ENCODE measurements at places on chromosomes 7 and 10. TPM values are rescaled to one million over a fixed set of nuclear protein-coding genes. Genes with fewer than 3 reads are reported as not detected.

DNA sequence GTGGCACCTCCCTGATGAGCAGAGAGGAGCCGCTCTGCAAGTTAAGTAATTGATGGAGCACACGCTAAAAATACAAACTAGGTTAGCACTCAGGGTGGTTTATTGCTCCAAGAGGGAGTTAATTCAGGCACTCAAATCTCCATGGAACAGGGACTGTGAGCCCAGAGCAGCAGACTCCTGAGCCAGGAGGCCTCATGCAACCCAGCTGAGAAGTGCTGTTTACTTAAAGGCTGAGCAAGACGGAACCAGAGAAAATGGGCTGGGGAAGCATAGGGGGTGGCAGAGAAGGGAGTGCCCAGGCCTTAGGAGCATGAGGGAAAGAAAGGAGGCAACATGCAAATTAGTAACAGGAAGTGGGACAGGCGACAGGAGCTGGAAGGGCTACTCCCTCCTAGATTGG, 174.1 kb downstream of the KCNMA1 start:
- H3K4me3 ChIP-seq = no peak overlapping the region
- no peak for DNase-seq
- no peaks in the 10 kb centered on the region for H3K36me3 ChIP-seq
- no peaks in the 10 kb centered on the region for H3K27me3 ChIP-seq

DNA sequence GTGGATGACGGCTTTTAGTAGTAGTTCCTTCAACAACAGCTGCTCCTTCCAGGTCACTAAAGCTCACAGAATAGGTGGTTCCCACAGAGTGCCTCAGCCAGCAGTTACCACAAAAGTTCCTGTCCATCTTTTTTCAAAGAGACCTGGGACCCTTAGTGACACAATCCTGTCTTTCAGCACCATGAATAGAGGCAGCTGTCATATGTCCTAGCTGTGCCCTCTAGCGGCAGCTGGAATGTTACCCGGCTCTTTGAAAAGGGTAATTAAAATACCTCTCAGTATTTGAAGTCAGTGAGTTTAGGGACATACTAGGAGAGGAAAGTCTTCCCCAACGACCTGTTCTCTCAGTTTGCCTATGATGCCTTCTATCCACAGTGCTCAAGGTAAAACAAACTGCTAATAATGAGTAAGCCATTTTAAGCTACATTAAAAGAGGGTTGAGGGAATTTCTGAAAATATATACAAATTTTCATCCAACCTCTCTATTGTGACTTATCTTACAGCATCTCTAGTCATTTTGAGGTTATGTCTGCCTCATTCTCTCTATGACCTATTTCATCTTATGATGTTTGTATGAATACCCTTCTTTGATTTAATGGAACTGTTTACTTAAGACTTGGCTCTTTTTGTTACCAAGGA, 290.8 kb downstream of the NXPH1 start:
- H3K27me3 ChIP-seq = no peaks in the 10 kb centered on the region
- H3K36me3 ChIP-seq = no peaks in the 10 kb centered on the region
- no peaks in the 10 kb centered on the region for H3K4me1 ChIP-seq
- no peak overlapping the region for H3K4me3 ChIP-seq
- DNase-seq = no peak

GRCh38 chr10:78805176-78805575, 263.6 kb upstream of the ZMIZ1 start:
- H3K4me3 ChIP-seq = no peak overlapping the region
- no peaks in the 10 kb centered on the region for H3K27me3 ChIP-seq
- peaks cover 14% of the 10 kb centered on the region for H3K4me1 ChIP-seq
- no peaks in the 10 kb centered on the region for H3K36me3 ChIP-seq
- DNase-seq = peak; percentile 88

DNA sequence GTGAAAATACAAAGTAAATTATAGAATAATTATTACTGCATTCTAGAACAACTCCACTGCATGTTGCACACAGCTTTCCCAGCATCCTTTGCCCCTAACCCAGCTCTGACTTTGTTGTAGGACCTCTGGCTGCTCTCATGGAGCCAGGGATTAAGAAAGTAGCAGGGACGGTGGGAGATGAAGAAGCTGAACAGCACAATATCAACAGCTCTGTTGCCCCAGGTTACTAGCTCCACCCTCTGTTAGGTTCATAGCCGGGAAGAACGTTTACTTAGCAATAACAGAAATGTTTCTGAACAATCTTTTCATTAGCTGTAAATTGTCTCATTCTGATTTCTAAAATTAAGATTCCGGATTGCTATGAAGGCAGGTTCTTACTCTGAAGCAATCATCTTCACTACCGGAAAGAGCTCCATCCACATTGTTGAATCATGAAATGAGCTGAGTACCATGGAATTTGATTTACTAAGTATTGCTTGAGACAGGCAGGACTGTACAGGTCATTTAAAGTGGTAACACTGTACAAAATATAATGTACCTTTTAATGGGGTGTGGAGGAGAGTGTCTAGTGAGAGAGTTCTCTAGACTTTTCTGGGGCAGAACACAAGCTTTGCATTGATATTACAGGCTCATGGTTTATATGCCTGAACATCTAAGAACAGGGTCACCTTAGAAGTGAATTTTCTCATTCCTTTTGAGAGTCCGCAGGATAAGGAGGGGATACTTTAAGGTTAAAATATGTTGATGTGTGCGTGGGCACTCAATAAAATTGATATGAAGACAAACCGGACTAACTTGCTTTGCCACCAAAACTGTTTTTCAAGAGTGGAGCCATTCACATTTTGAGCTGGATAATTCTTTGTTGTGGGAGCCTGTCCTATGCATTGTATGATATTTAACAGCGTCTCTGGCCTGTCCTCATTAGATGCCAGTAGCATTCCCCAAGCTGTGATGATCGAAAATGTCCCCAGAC, 20.8 kb upstream of the RAB18 start:
- H3K27ac ChIP-seq = no peak overlapping the region
- no peak overlapping the region for H3K4me3 ChIP-seq
- H3K36me3 ChIP-seq = no peaks in the 10 kb centered on the region
- no peaks in the 10 kb centered on the region for H3K27me3 ChIP-seq
- no peaks in the 10 kb centered on the region for H3K4me1 ChIP-seq

DNA sequence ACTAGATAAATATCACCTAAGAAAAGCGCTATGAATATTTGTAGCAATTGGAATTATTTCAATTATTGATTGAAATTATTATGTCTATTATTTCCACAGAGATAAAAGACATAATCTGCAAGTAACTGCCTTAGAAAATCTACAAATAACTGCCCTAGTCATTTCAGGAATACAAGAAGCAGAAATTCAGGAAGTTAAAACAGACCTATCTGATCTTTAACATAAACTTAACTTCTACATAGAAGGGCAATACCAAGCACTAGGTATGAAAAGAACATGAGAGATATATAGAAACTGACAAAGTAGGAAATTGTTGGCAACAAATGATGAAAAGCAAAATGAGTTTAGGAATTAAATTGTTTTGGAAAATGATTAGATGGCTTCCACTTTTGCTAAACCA, 31.8 kb upstream of the AKR1B10 start:
- no peak overlapping the region for H3K4me3 ChIP-seq
- DNase-seq = no peak
- no peaks in the 10 kb centered on the region for H3K4me1 ChIP-seq
- H3K27ac ChIP-seq = no peak overlapping the region
- H3K27me3 ChIP-seq = no peaks in the 10 kb centered on the region
- no peaks in the 10 kb centered on the region for H3K36me3 ChIP-seq

GRCh38 chr7:43758822-43759683, 573 bp downstream of the BLVRA start:
- no peaks in the 10 kb centered on the region for H3K27me3 ChIP-seq
- H3K4me1 ChIP-seq = no peaks in the 10 kb centered on the region
- H3K36me3 ChIP-seq = no peaks in the 10 kb centered on the region
- peak overlapping the region; percentile 55 for H3K4me3 ChIP-seq
- DNase-seq = peak; percentile 31

DNA sequence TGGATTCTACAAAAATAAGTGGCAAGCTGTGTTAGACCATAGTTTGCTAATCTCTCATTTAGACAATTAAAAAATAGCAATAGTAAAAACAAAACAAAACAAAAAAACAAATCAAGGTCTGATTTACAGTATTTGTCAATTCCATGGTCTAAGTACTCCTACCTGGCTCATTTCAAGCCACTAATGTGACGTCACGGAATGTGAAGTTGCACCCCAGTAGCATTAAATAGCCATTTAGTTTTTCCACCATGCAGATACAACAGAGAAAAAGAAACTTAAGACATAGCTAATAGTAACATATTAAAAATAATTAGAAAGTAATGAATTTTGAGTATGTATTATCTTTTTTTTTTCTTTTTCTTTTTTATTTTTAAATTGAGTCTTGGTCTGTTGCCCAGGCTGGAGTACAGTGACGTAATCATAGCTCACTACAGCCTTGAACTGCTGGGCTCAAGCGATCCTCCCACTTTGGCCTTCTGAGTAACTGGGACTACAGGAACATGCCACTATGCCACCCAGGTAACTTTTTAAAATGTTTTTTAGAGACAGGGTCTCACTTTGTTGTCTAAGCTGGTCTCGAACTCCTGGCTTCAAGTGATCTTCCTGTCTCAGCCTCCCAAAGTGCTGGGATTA, 101.2 kb downstream of the MKX start:
- no peak for DNase-seq
- H3K27ac ChIP-seq = no peak overlapping the region
- H3K36me3 ChIP-seq = no peaks in the 10 kb centered on the region
- no peaks in the 10 kb centered on the region for H3K4me1 ChIP-seq
- H3K27me3 ChIP-seq = no peaks in the 10 kb centered on the region

DNA sequence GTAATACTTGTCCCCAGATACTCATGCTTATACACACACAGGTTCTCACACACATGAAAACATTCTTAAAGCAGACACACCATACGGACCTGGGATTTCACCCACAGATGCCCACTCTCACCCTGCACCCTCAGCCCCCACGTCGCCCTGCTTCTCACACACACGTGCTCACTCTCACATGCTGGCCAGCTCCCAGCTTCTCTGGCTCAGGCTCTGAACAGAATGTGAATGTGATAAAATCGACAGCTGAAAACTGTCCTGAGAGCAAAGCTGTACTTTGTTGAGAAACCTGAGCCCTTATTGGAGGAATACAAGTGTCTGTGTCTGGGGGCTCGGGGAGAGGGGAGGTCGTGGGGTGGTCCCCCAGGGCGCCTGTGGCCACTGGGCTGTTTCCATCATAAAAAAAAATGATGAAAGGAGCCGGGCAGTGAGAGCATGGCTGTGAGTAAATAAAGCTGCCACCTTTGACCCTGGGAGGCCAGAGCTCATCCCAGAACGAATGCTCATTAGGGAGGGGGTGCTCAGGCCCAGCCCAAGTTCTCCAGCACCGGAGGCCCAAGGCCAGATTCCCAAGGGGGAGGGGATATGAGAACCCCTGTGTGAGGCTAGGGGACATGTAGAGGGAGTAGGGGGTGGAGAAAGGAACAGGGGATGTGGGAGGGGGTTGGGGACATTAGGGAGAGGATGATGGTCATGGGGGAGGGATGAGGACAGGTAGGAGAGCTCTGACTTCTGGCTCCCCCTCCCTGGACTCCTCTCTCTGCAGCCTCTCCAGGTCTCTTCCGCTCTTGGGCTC, 18.1 kb upstream of the TLX1 start:
- no peak overlapping the region for H3K27ac ChIP-seq
- H3K4me1 ChIP-seq = no peaks in the 10 kb centered on the region
- H3K4me3 ChIP-seq = no peak overlapping the region
- DNase-seq = no peak
- H3K36me3 ChIP-seq = no peaks in the 10 kb centered on the region
- H3K27me3 ChIP-seq = no peaks in the 10 kb centered on the region

DNA sequence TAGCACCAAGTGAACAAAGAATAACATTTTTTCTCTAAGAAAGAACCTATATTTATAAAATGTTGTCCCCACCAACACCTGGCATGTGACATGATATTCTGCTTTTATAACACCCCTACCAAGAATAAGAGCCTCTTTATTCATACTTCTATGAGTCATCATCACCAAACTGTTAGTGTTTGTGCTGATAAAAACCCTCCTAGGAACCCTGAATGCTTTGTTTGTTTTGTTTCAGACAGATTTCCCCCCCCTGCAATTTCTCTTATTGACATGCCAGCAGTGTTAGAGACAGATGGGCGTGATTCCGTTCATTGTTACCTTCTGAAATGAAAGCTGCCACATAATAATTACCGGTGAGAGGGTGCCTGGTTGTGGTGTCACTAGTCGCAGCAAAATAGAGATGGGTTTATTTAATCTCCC, 651.1 kb downstream of the SORCS1 start:
- DNase-seq = no peak
- H3K4me1 ChIP-seq = no peaks in the 10 kb centered on the region
- H3K27ac ChIP-seq = no peak overlapping the region
- no peaks in the 10 kb centered on the region for H3K36me3 ChIP-seq

DNA sequence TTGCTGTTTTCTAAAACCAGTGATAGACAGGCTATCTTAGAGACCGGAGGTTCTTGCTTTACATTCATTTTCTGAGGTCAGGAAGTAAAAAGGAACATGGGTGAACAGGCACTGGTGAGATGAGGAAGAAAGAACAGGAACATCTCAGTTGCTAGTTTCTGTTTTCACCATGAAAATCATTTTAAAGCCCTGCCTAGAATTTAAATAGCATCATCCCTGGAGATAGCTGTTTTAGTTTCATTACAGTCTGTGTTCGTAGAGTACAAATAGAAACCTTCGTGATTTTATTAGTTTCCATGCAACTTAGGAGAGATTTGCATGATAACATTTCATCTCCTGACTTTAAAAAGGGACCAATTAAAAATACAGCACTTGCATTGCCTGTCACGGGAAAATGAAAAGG, 14.7 kb downstream of the KCNMA1 start:
- H3K27me3 ChIP-seq = no peaks in the 10 kb centered on the region
- H3K4me1 ChIP-seq = peaks cover 3% of the 10 kb centered on the region
- H3K27ac ChIP-seq = peak overlapping the region; percentile 65
- no peak for DNase-seq

DNA sequence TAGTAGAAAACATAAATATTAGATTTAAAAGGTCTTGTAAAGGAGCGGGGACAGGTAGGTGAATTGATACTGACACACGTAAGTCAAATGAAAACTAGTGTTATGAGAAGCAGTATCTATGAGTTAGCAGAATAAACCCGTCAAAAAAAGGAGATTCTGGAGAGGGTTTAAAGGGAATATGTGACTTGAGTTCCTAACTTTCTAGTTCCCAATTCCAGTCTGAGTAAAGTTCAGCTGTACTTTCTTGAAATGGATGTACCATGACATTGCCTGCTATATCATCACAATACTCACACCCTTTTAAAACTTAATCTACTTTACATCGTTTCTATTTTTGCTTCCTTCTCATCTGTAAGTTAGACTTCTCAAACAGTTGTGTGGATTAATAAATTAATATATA, 122.2 kb downstream of the NRBF2 start:
- H3K27ac ChIP-seq = peak overlapping the region; percentile 50
- no peaks in the 10 kb centered on the region for H3K4me1 ChIP-seq
- no peaks in the 10 kb centered on the region for H3K36me3 ChIP-seq
- no peaks in the 10 kb centered on the region for H3K27me3 ChIP-seq
- no peak for DNase-seq
- H3K4me3 ChIP-seq = no peak overlapping the region

DNA sequence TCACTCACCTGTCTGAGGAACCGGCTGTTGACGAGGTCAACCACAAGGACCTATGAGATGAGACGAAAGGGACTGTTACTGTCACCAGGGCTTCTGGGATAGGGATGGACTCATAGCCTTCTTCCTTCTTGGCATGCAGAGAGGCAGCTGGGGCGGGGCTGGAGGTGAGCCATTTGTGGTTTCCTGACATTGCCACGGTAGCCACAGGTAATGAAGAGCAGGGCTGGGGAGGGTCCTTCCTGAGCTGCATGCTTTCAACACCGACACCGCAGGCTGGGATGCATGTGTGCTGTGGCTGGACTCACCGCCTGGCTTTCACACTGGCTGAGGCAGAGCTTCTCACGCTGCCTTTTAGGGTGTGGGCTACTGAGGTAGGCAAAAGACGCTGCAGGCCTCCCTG, 46.4 kb upstream of the MKRN1 start:
- H3K36me3 ChIP-seq = no peaks in the 10 kb centered on the region
- H3K27me3 ChIP-seq = no peaks in the 10 kb centered on the region
- H3K27ac ChIP-seq = peak overlapping the region; percentile 45

Gene PAX2
- total RNA-seq = not detected

Gene CALML3
- total RNA-seq = not detected

Gene LRRC4
- 0.77 TPM for total RNA-seq

Gene SPOCK2
- 1.8 TPM for total RNA-seq
